ENCODE measurements at places on chromosomes 3 and 15.

DNA sequence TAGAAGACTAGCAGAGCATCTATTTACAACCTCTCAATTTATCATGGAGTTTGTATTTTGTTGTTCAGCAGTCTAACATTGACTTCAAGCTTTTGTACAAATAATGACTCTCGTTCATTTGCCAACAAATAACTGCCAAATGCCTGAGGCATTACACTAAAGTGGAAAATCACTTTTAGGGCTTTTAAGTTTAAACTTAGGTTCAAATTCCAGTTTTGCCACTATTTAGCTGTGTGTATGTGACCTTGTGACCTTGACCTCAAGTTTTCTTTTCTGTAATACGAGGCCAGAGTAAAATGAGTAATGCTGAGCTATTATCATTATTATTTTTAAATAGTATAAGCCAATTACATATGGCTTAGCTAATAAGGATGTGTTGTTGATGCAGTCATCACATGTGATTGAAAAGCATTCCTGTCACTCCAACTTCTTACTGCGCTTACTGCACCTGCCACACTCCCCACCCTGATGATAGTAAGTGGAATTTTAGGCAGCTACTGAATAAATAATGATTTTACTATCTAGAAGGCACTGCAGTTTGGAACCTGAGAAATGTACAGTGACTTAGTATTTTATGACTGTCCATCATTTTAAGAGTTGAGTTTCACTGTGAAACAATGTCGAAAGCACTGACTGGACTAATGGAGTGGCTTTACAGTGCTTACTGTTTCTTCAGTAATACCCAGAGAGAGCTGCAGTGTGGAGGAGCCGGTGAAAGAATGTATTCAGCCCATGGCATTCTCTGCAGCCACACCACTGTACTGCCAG, 16.3 kb downstream of the ARL8B start:
- no peak for DNase-seq

GRCh38 chr3:117964814-117965213, 1069.8 kb downstream of the IGSF11 start:
- no peak for DNase-seq

GRCh38 chr3:160719710-160720109, 36.3 kb upstream of the PPM1L start:
- no peak for DNase-seq

DNA sequence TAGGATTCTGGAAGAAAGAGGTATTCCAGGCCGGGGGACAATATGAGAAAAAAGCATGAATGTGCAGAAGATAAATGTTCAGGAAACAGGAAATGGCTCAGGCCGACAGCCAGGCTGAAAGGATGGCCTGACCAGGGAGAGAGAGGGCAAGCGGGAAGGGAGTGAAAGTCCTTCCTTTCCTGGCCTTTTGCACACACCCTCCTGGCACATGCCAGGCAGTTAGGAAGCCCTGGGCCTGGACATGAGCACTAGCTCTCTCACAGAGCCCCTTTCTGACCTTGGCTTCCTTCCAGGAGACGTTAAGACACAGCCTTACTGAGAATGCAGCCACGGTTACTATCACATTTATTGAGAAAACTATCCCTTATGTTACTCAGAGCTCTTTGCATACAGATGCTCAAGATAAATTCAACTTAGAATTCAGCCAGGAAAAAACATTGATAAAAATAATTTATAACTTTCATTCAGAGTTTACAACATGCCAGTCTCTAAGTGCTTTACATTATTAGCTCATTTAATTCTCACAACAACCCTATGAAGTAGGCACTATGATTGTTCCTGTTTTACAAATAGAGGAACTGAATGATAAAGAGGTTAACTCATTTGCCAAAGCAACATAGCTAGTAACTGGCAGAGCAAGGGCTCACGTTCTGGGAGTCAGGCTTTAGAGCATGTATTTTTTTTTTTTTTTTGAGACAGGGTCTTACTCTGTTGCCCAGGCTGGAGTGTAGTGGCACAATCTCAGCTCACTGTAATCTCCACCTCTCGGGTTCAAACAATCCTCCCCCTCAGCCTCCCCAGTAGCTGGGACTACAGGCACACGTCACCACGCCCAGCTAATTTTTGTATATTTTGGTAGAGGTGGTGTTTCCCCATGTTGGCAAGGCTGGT, 39.4 kb upstream of the SMAD3 start:
- DNase-seq, result no peak

GRCh38 chr3:130892759-130893375, 1.0 kb upstream of the ATP2C1 start:
- peak; percentile 66 for DNase-seq

DNA sequence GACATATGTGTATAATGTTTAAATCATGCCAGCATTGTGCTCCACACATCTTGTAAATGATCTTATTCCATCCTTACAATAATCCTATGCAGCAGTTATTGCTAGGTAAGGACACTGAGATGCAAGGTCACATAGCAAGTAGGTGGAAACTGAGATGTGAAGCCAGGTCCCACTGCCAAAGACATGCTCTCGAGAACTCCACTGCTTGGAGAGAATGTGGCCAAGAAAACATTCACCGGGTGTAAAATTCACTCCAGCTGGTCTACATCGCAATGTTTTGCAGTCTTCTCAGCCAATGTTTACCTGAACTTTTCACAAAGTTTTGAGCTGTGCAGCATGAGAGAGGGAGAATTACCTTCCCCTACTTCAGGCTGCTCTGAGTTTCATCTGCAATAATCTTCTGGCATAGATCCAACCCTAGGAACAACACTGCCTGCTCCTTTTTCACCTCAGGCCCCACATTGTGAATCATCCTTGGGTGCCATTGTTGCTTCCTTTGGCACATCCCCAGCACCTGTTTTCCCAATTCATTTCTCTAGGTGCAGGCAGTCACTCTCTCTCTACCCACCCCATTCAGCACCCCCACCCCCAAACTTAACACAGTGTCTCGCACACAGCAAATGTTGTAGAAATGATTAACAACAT, 53.5 kb upstream of the PRTG start:
- no peak for DNase-seq

DNA sequence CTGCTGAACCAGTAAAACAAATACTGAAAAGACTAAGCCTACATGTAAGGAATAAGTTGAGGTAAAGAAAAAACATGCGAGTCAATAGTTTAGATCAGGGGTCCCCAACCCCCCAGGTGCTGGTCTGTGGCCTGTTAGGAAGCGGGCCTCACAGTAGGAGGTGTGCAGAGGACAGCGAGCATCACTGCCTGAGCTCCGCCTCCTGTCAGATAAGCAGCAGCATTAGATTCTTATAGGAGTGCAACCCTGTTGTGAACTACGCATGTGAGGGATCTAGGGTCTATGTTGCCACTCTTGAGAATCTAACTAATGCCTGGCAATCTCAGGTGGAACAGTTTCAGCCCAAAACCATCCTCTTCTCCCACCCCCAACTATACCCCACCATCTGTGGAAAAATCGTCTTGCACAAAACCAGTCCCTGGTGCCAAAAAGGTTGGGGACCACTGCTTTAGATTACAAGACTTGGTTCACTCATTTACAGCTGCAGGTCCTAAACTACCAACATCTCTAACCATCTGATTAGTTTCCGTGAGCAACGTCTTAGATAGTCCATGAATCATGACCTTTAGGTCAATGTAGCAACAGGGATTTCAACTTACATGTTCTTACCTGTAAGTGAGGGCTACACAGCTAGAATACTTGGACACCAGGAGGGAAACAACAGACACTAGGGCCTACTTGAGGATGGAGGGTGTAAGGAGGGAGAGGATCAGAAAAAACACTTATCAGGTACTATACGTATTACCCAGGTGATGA, 66.7 kb downstream of the TRANK1 start:
- DNase-seq, result no peak
